ENCODE measurements at places on chromosomes 3 and 15.

DNA sequence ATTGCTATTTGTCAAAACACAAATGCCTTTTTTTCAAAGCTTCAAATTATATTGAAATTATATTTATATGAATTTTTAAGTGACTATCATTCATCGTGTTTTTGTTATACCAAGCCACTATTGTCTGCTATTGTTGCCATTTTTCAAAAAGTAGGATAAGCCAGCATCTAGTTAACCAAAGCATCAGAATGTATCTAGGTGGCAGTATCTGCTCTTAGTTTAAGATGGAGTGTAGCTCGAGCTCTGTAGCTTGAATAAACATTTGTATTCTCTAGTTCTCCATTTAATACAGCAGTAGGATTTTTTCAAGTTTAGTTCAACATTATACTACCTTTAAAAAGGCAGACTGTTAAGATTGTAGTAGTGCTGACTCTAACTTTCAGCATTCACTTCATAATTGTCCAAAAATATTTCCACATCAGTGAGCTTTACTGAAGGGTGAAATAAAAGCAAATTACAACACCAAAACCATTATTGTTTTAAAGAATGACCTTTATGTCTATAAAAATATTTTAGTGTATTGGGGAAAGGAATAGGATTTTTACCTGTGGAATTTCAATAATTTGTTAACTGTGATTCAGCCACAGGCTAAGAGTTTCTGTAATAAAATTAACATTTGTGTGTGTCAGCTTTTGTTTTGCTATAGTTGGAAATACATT lies 19.6 kb upstream of the C15orf61 start:
- DNase-seq = no peak

DNA sequence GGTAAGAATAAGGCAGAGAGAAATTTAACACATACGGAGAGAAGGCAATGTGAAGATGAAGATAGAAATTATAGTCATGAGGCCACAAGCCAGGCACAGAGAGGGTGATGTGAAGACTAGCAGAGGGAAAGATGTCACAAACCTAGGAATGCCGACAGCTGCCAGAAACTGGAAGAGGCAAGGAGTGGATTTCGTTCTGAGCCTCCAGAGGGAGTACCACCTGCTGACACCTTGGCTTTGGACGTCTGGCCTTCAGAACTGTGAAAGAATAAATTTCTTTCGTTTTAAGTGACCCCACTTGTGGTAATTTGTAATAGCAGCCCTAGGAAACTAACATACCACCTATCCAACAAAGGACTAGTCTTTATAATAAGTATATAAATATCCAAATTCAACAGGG lies 5.0 kb upstream of the SGO1 start:
- DNase-seq = no peak

- DNase-seq = no peak
Measured at GRCh38 chr3:98003306-98003969, 31.2 kb upstream of the RIOX2 start.

GRCh38 chr3:188948281-188948996 lies 223.3 kb upstream of the TPRG1 start:
- DNase-seq = no peak

GRCh38 chr3:69906351-69906966 lies 93.1 kb upstream of the SAMMSON start:
- no peak for DNase-seq

- no peak for DNase-seq
Measured at GRCh38 chr15:26475554-26475953, 297.3 kb downstream of the GABRB3 start.

GRCh38 chr3:142618917-142619461 lies 22.8 kb downstream of the PLS1 start:
- DNase-seq = no peak

- DNase-seq = no peak
Measured at GRCh38 chr3:112346491-112347122, 13.7 kb downstream of the CD200 start.

GRCh38 chr3:46162975-46163555 lies 45.0 kb downstream of the CCR1 start:
- DNase-seq = no peak

- DNase-seq = no peak
Measured at GRCh38 chr3:126308394-126309125, 48.6 kb downstream of the KLF15 start.

DNA sequence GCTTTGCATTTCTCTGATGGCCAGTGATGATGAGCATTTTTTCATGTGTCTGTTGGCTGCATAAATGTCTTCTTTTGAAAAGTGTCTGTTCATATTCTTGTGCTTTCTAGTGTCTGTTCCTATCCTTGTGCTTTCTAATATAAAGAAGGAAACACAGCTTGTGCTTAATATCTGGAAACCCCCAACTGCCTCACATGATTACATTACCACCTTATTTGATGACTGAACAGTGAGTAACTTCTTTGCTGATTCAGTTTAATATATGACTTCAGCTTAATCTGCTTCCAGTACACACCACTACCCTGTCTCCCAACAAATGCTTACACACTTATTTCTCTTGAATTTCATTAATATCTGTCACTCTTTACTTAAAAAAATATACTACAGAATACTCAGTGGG lies 835.1 kb downstream of the EDEM1 start:
- DNase-seq = no peak

DNA sequence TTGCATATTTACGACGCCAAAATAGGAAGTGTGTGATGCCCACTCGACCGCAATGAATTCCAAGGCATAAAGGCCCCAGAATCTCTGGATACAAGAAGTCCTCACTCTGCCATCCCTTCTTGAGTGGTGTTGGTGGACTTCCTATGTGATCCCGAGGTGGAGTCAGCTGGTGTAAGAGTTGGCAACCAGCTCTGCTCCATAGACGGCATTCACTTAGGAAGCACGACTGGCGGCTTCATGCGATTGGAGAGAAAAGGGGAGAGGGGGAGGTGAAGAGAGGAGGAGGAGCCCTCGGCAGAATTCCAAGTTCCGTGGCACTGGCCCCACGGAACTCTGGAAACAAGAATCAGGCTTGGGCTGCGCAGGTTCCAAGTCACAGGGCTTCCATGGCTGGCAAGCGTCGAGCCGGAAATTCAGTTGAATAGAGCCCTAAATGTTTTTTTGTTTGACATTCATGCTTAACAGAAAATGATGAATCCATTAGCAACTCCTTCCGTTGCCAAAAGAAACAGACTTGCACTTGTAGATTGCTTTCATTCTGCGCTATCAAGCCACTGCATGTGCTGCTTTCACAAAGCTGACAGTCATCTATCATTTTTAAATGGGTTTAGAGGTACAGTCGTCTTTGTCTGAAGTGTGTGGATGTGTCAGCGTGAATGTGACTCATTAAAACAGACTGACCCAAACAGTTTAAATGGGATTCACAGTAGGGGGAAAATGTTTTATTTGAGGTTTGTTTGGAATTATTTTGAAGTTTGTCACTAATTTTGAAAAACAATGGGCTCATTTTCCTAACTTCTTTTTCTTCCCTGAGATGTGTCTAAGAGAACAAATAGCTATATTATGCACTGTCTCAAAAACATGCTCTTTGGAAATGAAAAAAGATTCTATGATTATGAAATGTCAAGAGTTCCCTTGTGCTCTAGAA lies 428.3 kb upstream of the ATP11B start:
- DNase-seq = no peak

DNA sequence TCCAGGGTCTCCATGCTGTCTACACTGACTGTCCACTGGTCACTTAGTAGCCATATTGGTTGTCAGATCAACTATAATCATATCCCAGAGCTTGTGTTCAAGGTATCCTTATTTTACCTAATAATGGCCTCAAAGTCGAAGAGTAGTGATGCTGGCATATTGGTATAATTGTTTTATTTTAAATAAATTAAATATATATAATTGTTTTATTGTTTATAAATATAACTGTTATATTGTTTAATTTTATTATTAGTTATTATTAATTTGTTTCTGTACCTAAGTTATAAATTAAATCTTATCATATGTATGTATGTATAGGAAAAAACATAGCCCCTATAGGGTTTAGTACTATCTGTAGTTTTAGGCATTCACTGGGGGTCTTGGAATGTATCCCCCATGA lies 205.0 kb downstream of the FOXP1 start:
- DNase-seq = no peak

GRCh38 chr3:134877788-134878187 lies 82.7 kb downstream of the EPHB1 start:
- DNase-seq = no peak

DNA sequence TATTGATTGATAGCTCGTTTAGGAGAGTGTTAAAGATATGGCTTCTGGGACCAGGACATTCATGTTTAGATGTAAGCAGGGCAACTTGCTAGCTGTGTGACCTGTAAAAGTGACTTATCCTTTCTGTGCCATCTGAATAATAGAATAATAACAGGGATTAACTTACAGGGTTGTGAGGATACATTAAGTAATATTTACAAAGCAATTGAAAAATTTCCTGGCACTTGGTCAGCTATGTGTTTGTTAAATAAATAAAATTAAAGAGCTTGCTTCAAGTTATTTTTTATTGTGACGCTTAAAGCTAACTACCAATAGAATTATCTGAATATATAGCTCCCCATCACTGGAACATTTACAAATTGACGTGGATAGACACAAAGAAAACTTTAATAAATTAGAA lies 287.9 kb upstream of the CDIN1 start:
- DNase-seq = no peak

DNA sequence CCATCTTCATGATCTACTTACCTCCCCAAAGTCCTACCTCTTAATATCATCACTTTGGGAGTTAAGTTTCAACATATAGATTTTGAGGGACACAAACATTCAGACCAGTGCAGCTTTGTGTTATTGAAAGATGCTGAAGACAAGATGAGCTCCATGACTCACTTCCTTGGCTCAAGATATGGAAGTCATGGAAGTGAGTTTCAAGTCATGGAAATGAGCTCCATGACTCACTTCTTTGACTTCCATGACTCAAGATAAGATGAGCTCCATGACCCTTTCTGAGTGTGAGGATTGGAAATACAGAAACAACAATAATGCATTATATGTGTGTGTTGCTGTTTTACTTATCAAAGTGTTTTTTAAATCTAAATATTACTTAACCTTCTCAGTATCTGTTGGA lies 170.2 kb upstream of the TPRG1 start:
- no peak for DNase-seq

GRCh38 chr3:105837143-105837740 lies 31.6 kb downstream of the CBLB start:
- no peak for DNase-seq

DNA sequence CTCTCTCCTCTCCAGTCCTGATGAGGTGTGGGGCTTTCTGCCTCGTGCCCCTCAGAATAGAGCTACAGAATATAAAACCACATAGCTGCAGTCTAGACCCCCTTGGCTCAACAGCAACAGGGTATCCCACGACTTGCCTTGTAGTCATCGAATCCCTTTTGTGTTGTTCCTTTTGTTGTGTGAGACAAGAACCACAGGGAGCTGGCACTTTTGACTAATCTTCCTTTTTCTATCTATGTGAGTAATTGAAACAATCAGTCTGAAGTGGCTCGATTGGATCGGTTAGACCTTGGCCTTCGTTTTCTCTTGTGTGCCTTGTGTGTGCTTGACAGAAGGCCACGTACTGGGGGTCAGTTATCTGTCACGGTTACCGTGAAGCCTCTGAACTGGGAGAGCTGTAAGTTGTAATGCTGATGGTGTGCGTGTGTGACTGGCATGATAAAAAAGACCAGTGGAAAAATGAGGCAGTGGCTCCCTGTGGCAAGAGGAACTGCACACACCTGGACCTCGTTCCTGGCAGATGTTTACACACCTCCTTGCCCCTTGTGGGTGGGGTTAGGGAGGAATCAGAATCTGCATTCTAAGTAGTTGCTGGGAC lies 23.2 kb upstream of the IQCF6 start:
- DNase-seq = no peak

DNA sequence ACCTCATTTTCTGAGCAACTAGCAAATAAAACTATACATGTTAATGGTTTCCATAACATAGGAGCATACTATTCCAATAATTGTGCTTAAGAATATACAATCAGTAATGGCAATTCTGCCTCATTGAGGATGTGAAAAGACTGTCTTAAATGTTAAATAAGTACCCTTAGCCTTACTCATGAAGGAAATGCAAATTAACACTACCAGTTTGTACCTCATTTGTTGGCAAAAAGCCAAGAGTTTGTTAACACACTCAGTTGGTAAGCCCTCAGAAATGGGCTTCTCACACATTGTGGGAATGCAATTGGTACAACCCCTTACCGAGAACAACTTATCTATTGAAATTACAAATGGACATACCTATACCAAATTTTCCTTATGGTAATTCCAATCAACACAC lies 9.2 kb upstream of the STT3B start:
- no peak for DNase-seq

DNA sequence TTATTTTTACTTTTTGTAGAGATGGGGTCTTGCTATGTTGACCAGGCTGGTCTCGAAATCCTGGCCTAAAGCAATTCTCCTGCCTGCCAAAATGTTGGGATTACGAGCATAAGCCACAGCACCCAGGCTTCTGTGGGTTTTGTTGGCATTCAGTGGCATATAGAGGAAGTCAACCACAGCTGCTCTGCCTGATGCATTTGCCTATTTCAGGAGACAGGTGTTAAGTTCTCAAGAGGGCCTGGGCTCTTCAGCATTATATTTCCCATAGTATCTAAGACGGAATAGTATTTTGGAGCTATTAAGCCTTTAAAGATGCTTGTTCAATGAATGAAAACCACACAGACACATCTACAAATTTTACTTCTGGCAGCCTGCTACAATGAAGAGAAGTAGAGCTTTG lies 73.5 kb upstream of the CSPG5 start:
- no peak for DNase-seq

- no peak for DNase-seq
Measured at GRCh38 chr3:129028866-129029265, 27.8 kb downstream of the EFCC1 start.

DNA sequence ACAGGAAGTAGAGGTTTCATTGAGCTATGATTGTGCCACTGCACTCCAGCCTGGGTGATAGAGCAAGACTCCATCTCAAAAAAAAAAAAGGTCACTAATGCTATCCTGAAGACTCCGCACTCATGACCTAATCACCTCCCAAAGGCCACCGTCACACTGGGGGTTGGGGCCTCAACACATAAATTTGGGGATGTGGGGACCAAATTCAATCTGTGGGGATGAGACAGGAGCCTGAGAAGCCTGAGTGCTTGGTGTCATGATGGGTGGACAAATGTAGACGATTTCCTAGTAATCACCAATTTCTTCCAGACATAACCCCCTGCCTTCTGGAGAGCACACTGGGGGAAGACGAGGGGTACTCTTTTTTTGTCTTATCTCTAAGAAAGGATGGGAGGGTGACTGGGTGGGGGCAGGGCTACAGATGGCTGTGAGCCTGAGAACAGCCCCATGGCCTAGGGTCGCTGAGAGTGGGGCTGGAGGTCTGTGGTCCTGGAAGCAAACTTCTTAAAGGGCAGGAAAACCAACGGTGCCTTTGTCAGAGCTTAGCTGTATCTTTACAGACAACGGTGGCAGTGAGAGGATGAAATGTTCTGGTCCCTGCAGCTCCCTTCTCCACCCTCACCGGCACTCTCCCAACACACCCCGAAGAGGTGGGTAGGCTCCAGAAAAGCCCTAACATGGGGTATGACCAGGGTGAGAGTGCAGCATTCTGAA lies 16.6 kb upstream of the KLF13 start:
- no peak for DNase-seq

DNA sequence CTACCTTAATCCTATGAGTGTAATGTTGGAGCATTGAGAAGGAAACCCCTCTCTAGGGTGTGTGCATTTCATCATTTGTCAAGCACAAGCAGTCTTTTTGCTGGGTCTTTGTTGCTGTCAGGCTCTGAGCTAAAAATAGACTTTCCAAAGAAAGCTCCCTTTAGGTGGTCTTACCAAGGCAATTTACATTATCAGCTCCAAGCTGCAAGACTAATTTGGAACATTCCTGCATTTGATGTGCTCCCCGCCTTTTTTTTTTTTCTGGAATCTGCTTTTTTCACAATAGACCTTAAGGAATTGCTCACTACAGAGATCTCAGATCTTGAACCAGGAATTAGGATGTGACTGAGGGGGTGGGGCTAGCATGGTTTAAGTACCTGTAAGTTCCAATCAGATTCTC lies 60.6 kb upstream of the STAC start:
- no peak for DNase-seq

Data from activated CD8-positive, alpha-beta memory T cell treated with anti-CD3 and anti-CD28 coated beads for 1 hour (primary cell).